ENCODE measurements at places on chromosomes 6 and 20.

DNA sequence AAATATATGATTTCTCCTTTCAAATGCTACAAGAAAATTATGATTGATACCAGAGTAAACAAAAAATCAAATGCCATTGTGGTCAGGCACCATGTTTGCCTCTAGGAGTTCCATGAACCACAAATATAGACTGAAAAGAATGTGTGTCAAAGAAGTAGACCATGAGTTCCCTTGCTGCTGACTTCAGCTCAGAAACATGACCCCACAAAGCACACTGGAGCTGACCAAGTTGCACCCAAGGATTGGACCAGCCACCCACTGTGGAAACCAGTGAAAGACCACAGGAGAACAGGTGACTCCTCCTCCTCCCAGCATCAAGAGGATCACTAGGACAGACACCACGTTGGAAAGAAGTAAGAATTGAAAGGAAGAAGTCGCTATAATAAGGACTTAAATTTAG is 90.8 kb upstream of the TENT5A start:
- DNase-seq, result no peak

DNA sequence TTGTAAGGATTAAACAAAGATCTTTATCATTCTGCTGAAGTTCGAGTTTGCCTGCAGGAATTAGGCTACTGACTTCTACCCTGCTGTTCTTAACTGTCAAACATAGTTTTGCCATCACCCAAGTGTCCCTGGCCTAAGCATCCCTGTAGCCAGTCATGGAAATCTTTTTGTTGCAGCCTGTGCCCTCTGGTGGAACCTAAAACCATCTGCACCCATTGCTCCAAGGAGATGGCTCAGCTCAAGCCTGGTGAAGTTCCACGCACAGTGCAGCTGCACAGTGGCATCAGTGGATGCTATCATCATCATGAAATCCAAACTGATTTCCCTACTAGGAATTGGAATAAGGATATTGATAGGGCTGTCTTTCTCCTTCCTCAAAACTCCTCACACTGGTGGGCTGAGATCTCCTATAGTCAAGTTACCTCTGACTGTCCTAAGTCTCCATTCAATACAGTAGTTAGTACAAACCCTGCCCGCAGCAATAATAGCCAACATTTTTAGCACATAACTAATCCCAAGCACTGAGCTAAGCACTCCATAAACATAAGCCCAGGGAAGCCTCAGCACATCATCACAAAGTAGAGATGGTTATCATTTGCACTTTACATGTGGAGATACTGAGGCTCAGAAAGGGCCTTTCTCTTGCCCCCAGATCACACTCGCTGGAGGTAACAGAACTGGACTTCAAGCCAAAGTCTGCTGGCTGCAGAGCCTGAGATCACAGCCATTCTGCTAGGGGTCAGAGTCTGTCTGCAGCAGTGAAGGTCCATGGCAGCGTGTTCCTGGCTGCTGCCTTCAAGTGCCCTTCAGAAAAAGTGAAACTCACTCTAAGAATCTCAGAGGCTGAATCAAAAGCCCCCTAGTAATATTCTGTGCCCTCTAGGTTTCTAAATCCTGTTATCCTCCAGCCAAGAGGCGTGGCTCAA is 77.2 kb upstream of the MC3R start:
- DNase-seq, result no peak

GRCh38 chr6:37021356-37022129 is 16.1 kb downstream of the FGD2 start:
- no peak for DNase-seq

GRCh38 chr6:101146389-101146788 is 247.1 kb upstream of the GRIK2 start:
- DNase-seq, result no peak

- DNase-seq, result no peak
Observed at GRCh38 chr6:71079677-71080076, 122.8 kb upstream of the B3GAT2 start.

DNA sequence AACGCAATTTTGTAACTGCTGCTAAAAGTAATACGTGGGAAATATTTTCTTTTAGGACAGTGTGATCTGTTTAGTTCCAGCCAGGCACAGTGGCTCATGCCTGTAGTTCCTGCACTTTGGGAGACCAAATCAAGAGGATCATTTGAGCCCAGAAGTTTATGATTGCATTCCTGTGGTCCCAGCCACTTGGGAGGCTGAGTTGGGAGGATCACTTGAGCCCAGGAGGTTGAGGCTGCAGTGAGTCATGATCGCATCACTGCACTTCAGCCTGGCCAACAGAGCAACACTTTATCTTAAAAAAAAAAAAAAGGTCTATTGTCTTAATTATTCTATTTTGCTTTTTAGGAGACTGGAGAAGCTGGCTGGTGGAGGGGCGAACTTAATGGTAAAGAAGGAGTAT is 101.5 kb downstream of the CD2AP start:
- DNase-seq, result no peak

DNA sequence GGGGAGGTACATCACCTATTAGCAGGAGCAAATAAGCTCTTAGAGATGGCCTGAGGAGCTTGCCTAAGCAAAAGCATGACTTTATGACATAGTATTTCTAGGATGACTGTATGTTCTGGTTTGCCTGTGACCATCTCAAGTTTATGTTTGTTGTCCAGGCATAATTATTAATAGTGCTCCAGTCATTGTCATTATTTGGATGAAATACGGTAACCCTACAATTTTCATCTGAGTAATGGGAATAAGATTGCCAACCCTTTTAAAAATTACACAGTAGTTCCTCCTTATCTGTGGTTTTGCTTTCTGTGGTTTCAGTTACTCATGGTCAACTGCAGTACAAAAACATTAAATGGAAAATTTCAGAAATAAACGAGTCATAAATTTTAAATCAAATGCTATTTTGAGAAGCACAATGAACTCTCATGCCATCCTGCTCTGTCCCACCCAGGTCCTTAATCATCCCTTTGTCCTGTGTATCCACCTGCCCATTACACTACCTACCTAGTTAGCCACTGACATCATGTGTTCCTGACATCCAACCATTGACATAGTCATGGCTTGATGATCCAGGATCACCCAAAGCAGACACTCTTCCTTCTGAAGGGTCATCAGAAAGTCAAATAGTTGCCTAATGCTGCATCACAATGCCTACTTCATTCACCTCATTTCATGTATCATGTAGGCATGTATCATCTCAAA is 27.0 kb upstream of the TFB1M start:
- no peak for DNase-seq

DNA sequence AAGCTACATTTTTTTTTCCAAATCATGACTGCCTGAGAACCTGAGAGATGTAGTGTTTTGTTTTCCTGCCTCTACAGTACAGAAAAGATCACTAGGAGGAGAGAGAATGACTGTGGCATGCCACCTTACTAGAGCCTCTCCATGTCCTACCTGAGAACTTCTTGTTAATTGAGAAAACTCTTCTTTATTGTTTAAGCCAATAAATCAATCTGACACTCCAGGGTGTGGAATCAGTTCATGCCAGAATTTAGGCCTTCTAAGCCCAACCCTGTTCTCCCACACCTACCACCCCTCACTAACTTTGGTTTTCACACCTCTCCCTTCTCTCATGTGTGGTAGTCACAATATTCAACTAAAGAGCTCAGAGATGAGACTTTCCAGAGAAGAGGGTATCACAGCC is 24.9 kb upstream of the BTN3A2 start:
- no peak for DNase-seq

GRCh38 chr20:46347841-46348803 is 39.8 kb upstream of the CDH22 start:
- no peak for DNase-seq
